D341Med (cell line): ENCODE measurements at places on chromosomes 5 and 9.

DNA sequence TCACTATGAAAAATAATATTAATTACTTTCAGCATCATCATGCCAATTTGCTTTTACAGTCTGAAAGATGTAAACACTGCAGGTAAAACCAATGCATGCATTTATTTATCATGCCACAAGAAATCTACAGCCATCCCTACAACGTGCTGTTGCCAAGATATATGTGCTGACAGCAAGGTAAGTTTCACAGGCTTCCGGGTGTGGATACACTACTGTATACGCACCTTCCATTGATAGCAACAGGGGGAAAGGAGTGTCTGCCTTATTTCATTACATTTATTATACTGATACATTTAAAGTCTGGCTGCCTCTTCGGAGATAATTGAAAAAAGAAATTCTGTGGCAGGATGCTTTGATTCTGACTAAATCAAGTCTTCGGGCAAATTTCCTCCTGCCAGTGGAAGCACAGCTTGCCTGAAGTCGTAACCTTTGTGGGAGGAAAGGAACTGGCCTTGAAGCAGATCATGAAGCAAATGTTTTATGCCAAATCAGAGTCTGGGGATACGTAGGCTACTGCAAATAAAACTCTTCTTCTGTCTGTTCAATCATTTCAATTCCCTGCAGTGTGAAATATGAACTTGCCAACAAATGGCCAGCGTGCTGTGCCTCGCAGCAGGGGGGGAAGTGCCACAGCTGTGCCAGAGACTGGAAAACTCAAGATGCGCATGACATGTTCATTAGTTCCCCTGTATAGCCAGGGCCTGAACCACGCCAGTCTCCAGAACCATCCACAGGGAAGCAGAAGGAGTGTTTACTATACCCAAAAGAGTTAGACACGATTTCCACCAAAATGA is 268.1 kb downstream of the EFNA5 start:
- DNase-seq, result no peak

DNA sequence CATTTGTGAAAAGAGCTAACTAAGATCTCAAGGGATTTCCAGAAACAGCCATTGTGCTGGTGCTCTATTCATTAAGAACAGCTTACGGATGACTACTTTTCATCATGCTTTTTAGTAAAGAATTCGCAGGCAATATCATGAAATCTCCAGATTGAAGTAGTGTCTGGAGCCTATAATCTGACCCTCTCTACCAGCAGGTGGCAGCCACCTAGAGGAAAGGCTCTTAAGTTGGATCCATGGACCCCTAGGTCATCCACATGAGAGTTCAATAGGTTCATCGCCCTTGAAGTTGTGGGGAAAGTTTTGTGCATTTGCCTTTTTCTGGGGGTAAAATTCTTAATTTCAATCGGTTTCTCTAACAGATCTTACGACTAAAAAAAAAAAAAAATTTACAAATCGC is 82.3 kb downstream of the SLC1A3 start:
- DNase-seq, result no peak

DNA sequence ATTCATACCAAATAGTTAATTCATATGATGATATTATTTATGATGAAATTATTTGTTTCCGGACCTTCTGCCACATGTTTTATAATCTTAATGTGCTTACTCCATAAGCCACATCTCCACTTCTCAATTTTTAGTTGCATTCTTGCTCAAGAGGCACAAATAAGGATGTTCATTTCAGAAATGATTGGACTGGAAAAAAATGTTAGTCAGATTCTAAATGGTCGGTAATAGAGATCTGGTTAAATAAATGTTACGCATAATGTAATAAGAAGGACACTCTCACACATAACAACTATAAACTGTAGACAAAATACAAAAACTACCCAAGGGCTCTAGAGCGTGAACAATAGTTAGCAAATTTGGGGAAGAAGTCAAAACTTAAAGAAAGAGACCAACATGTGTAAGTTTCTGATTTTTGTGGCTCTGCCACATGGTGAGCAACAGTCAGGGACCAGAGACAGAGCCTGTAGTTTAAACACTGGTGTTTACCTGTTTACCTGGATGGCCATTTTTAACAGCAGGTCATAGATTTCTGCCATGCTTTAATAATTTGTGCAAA is 554.3 kb upstream of the CLINT1 start:
- no peak for DNase-seq

GRCh38 chr5:121292664-121293063 is 559.0 kb upstream of the FTMT start:
- no peak for DNase-seq

DNA sequence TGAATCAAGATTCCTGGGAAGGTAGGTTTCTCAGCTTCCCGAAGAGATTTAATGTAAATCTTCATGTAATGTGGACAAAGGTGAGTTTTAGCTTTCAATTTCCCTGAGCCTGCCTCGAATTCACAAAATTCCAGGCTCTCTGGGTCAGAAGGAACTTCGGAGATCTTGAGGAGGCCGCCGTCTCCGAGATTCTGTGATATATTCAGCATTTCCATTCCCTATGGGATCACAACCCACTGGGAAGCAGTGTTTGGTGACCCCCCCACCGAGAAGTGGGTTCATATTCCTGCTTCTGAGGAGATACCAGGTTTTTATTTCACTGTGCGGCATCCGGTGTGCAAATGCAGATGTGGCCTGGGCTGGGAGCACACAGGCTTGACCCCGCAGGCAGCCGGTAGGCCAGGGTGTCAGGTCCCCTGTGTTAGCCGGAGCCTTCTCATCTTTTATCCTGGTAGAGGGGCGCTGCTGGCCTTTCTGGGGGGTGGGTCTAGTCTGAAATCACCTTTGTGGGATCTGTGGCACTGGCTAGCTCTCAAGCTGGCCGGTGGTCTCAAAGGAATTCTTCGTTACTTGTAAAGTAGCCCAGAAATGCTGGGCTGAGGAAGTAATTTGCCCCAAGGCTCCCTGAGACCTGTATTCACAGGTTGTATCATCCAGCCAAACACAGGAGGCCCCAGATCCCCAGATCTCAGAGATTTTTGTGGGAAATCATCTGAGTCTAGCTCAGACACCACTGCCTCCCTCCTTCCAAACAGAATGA is 1.4 kb downstream of the PLEKHG4B start:
- DNase-seq, result no peak
